ENCODE measurements at places on chromosomes 6 and 20.

DNA sequence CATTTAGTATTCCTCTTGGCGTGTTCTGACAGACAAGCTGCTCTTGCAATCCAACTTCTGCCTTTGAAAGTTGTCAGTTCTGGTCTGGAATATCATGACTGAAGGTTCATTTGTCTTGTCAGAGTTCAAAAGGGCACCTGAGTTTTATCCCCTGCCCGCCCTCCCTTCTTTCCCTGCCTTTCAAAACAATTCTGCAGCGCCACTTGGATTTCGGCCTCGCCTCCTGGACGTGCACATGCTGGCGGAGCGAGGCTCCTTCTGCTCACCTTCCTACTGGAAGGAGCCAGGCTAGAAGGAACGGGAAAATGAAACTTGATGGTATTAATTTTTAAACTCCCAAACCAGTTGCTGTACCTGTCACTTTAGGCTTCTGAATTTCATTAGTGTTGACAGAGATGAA, 55.7 kb upstream of the HDGFL1 start:
- no peak for DNase-seq

DNA sequence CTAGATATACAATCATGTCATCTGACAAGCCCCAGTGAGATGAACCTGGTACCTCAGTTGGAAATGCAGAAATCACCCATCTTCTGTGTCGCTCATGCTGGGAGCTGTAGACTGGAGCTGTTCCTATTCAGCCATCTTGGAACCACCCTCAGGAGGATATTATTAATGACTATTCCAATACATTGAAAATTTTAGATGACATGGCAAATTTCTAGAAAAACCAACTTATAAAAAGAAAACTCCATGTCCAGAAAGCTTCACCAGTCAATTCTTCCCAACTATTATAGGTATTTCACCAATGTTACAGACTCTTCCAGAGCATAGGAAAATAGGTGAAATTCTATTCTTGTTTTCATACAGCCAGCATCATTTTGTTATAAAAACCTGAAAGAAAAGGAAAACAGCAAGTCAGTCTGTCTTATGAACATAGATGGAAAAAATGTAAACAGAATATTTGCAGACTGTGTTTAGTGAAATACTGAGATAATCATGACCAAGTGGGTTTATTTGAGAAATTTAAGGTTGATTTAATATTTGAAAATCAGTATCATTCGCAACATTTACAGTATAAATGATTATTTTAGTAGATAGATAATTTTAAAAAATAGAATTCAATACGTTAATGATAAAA, 43.3 kb downstream of the ATRN start:
- no peak for DNase-seq

- DNase-seq: no peak
These were observed 1.1 kb downstream of the SLX4IP start for GRCh38 chr20:10436053-10436699.

- DNase-seq: no peak
These were observed 58.3 kb upstream of the TSHZ2 start for GRCh38 chr20:52913650-52914387.

- DNase-seq: no peak
These were observed 73.2 kb downstream of the NCR2 start for GRCh38 chr6:41408576-41408975.

DNA sequence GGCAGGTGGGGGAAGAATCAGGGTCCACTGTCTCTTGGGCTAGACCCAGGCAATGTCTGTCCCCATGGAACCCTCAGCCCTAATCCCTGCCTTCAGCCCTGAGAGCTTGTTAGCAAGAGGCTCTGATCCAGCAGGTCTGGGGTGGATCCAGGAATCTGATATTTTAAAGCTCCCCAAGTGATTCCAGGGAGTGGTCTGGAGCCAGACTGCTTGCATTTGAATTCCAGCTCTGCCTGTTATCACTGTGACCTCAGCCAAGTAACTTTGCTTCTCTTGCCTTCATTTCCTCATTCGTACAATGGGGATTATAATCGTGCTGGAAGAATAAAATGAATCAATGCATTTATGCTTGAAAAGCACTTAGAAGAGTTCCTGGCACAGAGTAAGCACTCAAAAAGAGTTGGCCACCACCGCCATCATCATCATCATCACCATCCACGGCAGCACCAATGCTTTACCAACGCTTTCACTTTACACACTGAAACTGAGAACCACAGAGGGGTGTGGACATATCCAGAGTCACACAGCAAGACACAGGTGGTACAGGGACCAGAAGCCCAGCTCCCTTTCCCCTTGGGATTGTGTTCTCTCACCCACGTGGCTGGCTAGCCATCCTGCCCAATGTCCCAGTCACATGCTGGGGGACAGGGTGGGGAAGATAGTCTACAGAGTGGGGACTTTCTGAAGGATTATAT, 75.7 kb upstream of the RALY start:
- no peak for DNase-seq

GRCh38 chr20:51067792-51068191, 44.9 kb upstream of the KCNG1 start:
- no peak for DNase-seq

GRCh38 chr6:32460528-32460927, 20.8 kb downstream of the HLA-DRA start:
- no peak for DNase-seq

DNA sequence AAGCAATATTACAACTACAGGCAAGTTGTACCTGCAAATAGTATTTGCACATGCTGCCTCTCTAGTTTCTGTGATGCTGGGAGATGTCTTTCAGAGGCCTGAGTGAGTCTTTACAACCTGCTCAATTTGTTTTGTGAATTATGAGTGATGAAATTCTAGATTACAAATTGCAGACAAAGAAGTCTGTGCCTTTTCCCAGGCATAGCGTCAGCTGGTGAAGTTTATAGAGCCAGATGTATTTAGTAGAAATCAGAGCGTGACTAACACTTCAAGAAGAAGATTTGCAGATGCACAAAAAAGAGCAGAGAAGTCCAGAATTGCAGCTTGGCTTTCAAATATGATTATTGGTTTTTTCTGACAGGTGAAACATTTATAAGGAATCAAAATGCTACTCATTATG, 289.9 kb downstream of the PLCB1 start:
- no peak for DNase-seq

GRCh38 chr20:18986146-18986830, 172.7 kb downstream of the SCP2D1 start:
- no peak for DNase-seq

DNA sequence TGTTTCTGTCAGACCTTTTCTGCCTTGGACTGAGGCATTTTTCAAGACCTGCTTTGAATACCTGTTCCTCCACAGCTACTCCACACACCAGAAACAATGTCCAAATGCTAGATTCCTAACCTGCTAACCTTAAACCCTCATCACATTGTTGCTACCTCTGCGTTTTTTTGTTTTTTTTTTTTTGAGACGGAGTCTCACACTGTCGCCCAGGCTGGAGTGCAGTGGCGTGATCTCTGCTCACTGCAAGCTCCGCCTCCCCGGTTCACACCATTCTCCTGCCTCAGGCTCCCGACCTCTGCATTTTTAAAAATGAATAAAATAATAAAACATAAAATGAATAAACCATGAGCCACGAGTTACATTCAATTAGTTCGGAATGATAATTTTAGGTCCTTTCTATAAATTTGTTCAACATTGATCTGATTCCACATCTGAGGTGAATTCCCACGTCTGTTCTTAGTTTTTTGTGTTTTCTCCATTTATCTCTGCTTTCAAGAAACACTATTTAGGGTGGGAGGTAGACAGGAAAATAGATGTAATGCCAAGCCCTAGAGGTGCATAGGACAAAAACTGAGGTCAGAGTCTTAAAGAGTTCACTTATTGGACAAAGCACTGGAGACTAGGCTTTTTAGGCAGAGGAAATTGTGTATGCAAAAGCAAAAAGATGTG, 1.3 kb downstream of the C6orf89 start:
- no peak for DNase-seq

GRCh38 chr20:63101781-63102720, 95.3 kb upstream of the BHLHE23 start:
- peak; percentile 82 for DNase-seq

DNA sequence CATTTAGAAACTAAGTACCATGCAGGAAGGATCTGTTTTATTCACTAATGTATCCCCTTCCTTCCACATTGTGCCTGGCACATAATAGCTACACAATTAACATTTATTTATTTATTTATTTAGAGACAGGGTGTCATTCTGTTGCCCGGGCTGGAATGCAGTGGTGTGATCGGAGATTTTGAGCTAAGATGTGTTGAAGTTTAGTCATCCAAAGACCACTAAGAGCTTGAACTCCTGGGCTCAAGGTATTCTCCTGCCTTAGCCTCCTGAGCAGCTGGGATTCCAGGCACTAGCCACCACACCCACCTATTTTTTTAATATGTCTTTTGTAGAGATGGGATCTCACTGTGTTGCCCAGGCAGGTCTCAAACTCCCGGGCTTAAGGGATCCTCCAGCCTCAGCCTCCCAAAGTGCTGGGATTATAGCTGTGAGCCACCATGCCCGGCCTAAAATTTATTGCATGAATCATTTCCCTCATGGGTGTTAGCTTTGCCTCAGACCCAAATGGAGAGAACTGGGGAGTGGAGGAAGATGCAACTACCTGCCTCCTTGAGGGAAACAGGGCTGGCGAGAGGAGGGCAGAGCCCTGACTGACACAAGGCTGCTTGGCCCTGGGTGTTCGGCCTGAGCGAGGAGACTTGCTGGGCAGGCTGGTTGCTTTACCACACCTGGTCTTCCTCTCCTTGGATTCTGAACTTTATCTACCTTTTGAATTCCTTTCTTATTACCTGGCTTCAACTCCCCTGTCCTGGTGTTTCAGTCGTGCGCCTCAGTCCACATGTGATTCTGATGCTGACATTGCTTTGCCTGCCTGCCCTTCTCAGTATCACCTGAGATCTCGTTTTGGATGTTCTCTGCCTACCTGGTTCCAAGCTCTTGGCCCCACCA, 1.7 kb upstream of the DYNLT1 start:
- no peak for DNase-seq

DNA sequence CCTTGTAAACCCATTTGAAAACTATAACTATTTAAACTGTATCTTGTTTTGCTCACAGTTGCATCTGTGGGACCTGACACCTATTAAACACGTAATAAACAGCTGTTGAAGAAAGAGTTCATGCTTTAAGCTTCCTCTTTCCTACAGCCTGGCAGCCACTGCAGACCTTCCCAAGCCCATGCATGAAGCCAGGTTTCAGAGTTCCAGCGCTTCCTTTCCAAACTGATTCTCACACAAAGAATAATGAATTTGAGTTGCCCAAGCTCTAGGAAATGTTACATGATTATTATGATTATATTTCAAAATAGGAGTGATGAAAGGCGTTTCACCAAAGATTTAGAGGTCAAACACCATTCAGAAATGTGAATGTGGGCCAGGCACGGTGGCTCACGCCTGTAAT, 3.7 kb downstream of the AGPAT4 start:
- no peak for DNase-seq

DNA sequence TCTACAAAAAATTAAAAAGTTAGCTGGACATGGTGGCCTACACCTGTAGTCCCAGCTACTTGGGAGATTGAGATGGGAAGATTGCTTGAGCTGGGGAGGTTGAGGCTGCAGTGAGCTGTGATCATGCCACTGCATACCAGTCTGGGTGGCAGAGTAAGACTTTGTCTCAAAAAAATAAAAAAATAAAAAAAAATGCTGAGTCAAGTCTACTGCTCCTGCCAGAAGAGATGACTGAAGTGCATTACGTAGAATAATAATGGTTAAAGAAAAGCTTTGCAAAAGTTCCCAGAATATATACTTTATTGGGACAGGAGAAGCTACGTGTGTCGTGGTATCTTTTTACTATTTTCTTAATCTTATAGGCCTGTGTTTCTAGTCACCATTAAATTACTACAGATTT, 125.3 kb downstream of the SLC16A10 start:
- no peak for DNase-seq

GRCh38 chr6:156984178-156984738, 207.1 kb downstream of the ARID1B start:
- peak; percentile 51 for DNase-seq

DNA sequence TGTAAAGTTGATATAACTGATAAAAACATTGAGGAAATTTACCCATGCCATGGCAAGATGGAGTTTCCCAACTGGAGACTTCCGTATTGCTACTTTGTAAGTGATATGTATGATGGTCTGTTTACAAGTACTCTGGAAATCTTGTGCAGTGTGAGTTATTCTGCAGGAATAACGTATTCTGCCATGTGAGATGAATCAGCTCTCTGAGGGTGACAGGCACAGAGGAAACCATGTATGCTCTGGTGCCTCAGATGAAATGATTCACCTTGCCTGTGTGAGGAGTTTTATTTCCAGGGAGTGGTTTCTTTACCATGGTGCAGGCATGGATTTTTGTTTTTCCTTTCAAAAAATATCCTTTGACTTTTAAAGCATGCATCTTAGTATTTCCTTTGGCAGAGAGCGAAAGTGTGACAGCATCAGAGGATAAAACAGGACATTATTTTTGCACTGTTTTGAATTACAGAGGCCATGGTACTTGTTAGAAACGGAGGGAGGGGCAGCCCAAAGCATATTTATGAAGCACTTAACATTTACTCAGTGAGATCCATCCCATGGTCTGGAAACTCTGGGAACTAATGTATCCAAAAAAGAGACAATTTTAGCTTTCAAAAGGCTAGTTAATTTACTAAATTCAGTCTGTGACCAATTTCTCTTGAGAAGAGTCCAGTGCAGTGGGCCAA, 36.0 kb upstream of the MTRF1L start:
- DNase-seq: no peak

DNA sequence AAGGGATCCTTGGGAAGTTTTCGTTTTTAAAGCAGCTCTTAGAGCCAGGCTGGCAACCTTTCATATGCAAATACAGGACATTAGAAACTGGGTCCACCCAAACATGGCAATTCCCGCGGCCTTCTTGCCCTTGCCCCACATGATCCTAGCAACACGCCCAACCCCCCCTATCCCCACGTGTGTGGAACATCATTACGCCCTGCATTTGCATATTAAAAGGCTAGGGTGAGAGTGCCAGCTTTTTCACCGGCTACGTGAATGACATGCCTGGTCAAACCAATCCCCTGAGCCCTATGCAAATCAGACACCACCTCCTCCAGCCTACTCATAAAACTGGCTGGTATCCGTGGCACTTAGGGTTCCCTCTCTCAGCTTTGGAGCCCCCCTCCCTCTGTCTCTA, 88.1 kb downstream of the TNFRSF21 start:
- no peak for DNase-seq

- DNase-seq: no peak
These were observed 64.4 kb downstream of the PREX1 start for GRCh38 chr20:48763216-48763914.

DNA sequence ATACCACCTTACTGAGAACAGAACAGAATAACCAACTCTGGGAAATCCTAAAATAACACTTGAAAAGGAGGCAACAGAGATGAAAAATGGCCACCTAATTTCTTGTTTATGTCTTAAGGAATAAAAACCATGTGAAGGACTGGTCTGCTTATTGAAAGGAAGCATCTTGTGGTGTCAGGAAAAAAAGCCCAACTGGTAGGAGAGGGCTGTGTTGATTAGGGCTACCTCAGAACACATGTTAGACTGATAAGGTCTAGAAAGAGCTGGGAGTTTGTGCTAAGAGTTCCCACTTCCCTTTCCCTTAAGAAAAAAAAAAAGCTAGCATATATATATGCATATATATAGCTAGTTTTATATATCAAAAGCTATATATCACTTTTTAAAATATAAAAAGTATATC, 425.3 kb upstream of the BTBD3 start:
- DNase-seq: no peak
